Globus pallidus (tissue), 1 donor: ENCODE measurements at places on chromosomes 6 and 20.

DNA sequence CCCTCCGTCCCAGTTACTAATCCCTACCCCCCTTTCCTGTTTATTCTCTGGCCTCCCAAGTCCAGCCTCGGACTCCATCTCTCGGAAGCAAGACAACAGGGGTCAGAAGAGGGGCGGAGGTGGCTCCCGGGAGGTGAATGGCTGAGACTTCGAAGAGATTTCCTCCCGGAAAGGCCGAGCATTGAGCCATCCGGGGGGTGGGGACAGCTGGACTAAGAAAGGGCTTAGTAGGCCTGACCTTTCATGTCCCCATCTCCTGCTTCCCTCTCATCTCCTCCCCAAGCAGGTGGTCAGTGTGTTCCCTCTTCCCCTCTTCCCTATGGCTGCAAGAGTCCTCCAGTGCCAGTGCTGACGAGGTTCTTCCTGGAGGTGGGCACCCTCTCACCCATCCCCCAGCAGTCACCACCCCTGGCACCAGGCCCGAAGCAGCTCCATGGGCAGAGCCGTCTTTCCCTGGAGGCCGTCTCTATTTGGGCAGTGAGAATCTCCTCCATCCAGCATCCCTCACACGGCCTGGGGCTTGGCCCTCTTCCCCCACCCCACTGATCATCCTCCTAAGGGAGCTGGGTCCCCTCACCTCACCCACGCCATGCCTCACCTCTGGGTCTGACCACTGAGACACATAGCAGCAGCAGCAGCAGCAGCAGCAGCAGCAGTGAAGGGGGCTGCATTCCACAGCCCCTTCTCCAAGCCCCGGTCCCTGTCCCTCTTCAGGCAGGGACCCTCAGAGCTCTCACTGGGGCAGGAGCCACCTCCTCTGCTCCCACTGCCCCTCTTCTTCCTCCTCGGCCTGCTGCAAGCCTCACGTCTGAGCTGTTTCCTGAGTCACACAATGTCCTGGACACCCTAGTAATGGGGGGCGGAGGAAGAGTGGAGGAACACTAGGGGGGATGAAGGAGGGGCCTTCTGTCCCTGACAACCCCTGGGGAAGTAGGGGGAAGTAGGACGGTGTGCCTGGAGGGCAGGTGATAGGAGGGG, at the start of gene NOTCH4:
NOTCH4 (minus strand) TSS at position 810 of the 978 bp plus-strand sequence; CDS start at position 671, 139 bp downstream.
- no peak for DNase-seq

- DNase-seq: peak; percentile 92
These were observed 1.4 kb downstream of the FYN start for GRCh38 chr6:111871725-111872400.

GRCh38 chr20:13800728-13801134, 15.9 kb downstream of the NDUFAF5 start:
- DNase-seq: peak; percentile 39

DNA sequence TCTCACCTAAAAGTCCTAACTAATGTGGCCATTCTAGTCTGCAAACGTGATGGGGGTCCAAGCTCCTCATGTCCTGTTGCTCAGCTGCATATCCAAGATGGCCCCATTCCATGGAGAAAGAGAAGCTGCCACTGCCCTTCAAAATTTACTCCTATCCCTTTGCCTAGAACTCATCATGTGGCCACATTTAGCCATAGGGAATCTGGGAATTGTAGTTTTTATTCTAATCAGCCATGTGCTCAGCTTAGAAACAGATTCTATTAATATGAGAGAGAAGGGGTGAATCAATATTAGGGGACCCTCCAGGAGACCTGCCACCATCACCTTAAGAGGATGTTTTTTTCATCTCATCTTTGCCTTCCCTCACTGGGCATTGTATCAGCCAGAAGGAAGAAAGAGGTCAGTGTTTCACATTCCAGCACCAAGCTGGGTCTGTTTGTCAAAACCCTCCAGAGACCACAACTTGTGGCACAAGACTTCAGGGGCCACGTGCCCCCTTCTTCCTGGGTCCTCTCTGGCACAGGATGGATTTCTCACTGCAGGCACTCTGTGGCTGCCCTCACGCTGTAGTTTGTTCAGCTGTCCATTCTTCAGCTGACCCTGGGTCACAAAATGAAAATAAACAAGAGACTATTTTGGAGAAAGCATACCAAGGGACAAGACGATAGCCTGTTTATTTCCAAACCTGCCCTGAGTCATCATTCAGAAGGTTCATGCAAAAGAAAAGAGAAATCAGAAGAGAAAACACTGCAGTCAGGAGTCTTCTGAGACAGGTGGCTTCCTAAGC, 172.0 kb downstream of the EYA2 start:
- DNase-seq: no peak
